ENCODE measurements at places on chromosomes 16 and 17.

DNA sequence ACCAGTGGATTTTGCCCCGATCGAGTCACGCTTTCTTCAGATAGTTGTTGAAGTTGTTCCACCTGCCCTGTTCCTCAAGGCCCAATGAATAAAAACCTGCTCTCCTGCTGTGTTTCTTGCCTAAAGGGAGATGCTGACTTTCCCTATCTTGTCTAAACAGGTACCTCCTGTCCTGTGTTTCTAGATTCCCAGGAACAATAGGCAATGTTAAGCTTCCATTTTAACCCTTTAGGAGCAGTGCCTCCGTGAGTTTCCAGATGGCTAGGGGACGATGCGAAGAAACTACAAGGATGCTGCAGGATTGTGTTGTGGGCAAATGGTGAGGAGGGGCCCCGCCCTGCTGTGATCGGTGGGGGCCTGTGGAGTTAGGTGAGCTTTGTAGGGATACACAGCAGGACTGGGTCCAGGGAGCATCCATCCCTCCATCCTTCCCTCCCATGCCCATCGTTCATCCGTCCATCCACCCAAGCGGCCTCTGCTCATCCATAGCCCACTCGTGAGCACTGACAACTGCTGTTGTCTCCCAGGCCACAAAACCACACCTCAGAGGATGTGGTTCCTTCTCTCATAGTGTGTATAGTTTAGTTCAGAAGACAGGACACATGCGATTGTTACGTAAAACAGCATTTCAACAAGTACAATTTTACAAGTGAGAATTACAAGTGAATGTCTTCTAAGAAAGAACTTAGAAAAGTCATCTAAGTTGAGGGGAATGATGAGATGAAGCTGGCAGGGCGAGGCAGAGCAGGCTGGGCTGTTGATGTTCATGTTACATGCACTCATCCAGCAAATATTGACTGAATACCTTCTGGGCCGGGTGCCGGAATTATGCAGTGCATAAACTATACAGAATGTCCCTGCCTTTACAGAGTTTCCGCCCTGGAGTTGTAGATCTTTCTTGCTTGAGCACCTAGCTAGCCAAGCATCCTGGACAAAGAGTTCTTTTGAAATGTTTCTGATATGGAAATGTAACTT, 5.2 kb downstream of the ARSG start:
- DNase-seq, result no peak

- no peak for DNase-seq
Measured at GRCh38 chr17:4155980-4156620, 13.1 kb downstream of the CYB5D2 start.

GRCh38 chr16:81831722-81832126, 52.6 kb downstream of the PLCG2 start:
- DNase-seq, result no peak

GRCh38 chr17:49455272-49455861, 39.7 kb upstream of the NGFR start:
- no peak for DNase-seq

All from hematopoietic multipotent progenitor cell treated with erythropoietin and hydrocortisone succinate and interleukin-3 and kit ligand, for 15 days (in vitro differentiated cells).